ENCODE measurements at places on chromosomes 6 and 20.

GRCh38 chr20:19344341-19344740 is 131.9 kb downstream of the SLC24A3 start:
- no peak for DNase-seq

- no peak for DNase-seq
These were observed 8.2 kb upstream of the VEGFA start for GRCh38 chr6:43761666-43762409.

- DNase-seq: no peak
These were observed 48.7 kb upstream of the FAM83D start for GRCh38 chr20:38877483-38877882.

DNA sequence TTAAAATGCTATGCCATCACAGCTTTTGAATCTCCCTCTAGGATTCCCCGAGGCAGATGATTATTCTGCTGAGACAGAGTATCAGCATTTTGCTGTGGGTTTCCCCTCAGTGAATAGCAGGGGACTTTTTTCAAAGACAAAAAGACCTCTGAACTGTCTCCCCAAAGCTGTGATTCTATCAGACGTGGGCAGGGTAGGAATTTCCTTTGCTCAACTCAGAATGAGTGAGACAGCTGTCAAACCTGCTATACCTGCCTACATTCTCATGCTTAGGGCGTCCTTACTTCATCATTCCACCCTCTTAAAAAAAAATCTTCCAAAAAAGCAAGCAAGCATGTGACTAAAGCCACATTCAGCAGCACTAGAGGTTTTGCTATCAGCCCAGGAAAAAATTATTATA is 147.6 kb upstream of the FAM83B start:
- DNase-seq: no peak

- DNase-seq: no peak
These were observed 688.6 kb upstream of the CITED2 start for GRCh38 chr6:140063021-140063399.

GRCh38 chr6:143099647-143100046 is 39.0 kb downstream of the AIG1 start:
- DNase-seq: no peak

DNA sequence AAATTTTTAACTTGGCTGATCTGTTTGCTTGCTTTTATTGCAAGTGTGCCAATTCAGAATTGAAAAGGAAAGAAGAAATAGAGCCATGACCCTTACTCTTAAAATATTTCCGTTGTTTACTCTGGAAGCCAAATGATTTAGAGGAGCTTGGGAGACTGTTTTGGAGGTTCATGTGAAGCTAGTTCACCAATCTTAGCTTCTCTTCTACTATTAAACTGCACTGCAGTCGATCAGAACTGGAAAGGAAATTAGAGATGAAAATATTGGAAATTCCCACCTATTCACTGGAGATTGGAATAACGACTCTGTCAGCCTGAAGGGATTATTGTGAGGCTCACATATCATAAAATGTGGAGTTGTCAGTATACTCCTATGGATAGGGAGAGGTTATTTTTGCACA is 81.8 kb downstream of the MLIP start:
- no peak for DNase-seq

GRCh38 chr6:107877968-107878367 is 53.9 kb upstream of the SCML4 start:
- DNase-seq: no peak

Data from cerebellar nuclear complex (tissue), 1 donor.